Pancreas (tissue), 10 donors: ENCODE measurements at places on chromosomes 16 and 17.

DNA sequence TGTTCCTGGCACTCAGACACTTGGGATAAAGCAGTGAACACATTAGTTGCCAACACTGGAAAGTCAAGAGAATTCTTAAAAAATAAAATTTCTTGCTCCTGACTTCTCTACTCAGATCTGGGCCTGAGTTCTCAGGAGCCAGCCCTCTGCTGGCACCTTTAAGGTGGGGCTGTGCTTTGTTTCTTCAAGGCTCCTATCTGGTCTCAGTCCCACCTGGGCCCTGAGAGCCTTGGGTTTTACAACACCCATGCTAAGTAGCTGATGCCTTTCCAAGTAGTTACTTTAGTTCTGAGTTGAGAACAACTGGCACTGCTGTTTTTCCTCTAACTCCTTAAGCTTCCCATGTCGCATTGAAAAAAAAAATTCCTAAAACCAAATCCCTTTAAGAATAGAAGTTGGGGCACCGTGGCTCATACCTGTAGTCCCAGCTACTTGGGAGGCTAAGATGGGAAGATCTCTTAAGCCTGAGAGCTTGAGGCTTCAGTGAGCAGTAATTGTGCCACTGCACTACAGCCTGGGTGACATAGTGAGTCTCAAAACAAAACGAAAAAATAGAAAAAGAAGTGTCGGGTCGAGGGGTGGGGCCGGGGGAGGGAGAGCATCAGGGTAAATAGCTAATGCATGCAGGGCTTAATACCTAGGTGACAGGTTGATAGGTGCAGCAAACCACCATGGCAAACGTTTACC lies 16.6 kb downstream of the CHAD start:
- no peak for DNase-seq

DNA sequence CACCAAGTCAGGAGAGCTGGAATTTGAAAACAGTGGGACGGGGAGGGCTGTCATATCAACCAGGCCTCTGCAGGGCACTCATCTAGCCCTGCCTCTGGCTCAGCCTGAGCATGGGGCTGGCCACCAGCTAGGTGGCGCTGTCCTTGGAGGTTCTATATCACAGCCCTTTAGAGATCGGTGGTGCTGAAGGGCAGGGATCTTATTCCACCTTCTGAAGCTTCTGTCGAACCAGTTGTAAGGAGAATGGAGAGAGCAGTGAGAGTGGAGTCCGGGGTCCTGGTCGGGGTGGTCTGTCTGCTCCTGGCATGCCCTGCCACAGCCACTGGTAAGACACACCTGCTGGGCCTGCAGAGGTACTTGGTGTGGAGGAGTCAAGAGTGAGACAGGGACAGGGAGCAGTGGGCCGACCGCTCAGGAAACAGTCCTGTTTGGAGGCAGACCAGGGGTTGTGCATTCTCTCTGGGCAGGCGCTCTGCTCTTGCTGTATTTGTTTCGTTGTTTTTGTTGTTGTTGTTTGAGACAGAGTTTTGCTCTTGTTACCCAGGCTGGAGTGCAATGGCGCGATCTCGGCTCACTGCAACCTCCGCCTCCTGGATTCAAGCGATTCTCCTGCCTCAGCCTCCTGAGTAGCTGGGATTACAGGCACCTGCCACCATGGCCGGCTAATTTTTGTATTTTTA lies at the start of gene CES3:
Gene CES3 (plus strand): TSS at position 202 of the 680 bp plus-strand sequence. CDS start 42 bp downstream, at position 244.
- peak; percentile 81 for DNase-seq

DNA sequence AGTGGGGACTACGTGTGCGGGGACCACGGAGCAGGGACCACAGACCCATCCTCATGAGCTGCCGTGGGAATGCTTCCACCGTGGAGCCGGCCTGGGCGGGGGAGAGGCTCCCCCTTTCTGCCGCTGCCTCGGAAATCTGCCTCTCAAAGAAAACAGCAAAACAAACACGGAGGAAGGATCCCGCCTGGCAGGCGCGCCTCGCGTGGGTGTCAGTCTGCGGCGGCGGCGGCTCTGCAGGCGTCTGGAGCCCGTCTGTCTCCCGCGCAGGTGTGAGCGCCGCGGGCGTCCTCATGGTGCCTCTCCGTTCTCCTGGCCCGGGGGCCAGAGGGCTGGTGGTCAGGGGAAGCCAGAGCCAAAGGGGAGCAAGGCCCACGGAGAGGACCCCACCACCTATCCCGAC lies 27.5 kb downstream of the GSE1 start:
- peak; percentile 79 for DNase-seq

GRCh38 chr17:35879773-35880654 lies at the start of gene CCL5:
CCL5 (minus strand) TSS chr17:35880360.
- no peak for DNase-seq

DNA sequence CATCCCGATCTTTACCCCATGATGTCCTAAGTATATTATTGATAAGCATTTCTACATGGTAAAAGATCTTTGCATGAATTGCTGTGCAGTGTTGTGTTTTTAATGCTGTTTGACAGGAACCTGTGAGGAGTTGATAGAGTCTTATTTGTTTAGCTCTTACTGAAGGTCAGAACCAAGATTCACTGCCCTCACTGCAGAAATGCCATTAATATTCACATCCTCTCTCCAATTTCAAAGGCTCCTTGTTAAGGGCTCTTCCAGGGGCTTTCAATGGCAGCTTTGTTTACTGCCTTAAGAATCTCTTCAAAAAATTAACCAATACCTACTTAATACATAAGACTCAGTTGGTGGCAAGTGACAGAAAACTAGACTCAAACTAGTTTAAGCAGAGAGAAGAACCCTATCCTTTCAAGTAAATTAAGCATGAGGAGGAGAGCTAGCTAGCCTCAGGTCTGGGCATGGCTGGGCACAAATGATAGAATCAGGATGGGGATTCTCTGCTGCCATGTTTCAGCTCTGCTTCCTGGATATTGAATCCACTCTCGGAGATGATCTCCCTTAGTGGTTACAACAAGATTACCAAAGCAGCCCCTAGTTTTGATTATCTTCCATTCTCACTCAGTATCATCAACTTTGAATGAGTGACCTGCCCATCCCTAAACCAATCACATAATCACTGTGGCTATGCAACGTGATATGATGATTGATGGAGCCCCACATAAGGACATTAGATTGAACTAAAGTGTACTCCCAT lies 311.8 kb downstream of the CDH11 start:
- no peak for DNase-seq

DNA sequence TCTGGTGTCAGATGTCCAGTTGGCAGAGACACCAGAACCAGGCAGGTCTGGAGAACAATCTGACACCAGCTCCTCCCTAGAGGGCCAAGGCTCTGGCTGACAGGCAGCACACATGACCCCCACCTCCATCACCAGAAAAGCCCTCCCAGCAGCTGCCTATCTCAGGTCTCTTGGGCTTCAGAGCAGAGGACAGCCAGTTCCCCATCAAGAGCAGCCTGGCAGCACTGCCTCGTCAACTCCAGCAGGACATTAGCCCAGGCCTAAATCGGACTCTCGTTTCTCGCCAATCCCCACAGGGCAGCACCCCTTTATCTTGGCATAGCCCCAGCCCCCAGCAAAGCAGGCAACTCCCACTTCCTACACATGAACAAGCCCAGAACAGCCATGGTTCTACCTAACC lies 4.4 kb downstream of the JUP start:
- DNase-seq: no peak

DNA sequence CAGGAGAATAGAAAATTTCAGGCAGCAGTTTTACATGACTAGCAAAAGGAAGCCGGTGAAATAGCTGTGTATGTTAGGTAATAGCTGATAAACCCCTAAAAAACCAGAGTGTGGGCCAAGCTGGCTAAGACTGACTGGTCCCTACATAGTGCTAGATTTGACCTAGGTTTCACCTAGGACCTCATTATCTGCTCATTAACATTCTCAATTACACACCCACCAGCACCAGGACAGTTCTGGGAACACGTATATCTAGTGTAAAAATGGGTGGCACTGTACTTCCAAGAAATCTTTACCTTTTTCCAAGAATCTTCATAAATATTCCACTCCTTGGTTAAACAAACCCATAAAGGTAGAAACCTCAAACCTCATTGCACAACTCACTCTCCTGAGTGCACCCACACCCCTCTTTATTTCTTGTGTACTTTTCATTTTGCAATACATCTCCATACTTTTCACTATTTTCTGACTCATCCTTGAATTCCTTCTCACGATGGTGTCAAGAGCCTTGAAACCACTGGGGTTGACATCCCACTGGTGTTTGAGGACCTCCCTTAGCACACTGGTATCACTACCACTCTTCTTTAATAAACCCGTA lies 262.7 kb upstream of the KCNJ16 start:
- DNase-seq: no peak

DNA sequence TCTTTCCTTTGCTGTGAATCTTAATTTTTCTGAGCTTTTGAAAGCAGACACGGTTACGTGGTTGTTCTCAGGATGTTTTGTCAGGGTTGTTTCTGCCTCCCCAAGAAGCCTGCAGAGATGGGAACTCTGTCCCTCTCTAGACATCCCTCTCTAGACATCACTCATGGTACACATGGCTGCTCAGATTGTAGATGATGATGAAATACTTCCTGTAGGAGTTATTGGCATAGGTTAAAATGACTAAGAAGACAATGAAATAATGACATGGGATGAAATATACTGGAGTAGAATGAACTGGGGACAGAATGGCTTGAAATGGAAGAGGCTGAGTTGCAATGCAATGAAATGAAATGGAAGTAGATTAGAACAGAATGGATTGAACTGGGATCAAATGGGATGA lies 253.4 kb downstream of the SHISA9 start:
- no peak for DNase-seq

- DNase-seq: no peak
Measured at GRCh38 chr17:60039114-60039846, 39.4 kb downstream of the HEATR6 start.

GRCh38 chr16:56708525-56709442 lies 21.1 kb upstream of the NUP93 start:
- DNase-seq: no peak

DNA sequence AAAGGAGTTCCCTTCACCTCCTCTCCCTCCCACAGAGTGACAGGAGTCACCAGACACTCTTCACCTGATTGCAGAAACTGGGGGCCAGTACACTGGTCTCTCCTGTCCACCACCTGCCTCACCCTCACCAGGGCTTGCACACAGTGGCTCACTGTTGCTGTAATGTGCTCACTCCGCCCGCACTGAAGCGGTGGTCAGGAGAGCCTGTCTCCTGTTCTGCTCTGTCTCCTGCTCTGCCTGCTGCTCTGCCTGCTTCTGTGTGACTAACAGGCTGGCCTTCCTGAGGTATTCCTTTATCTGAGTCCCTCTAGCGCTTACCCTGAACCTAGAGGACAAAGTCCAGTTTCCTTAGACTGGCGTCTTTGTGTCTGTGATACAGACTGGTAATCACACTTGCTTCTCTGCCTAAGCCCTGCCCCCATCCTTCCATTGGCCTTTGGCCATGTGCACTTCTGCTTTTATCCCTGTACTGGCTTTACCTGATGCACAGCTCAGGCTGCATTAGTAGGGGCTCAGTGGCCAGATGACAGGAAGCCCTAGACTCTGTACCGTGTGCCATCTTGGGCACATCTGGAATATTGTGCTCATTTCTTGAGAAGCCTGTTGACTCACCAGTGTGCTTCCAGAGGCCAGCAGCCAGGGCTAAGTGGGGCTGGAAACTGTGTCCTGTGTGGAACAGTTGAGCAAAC lies 13.3 kb downstream of the PROCA1 start:
- DNase-seq: no peak

- no peak for DNase-seq
Measured at GRCh38 chr17:63681530-63681929, 18.4 kb downstream of the LIMD2 start.

GRCh38 chr17:9880582-9880999 lies 24.5 kb downstream of the RCVRN start:
- no peak for DNase-seq

- no peak for DNase-seq
Measured at GRCh38 chr17:34117811-34118210, 137.3 kb upstream of the CCL2 start.

DNA sequence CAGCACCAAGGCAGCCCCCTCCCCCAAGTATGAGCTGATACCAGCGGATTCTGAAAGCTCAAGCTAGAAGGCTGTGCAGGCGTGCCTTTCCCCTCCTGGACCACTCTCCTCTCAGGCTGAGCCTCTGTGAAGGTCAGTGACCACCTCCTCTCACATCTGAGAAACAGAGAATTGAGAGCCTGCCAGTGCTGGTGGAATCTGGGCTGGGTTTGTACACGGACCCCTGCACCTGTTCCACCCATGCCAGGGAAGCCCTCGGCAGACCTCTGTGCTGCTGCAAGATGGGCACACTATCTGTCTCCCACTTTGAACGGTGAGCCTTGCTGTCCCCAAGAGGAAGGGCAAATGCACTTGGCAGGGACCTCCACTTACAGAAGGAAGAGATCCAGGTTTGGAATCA lies 54.7 kb upstream of the SDK2 start:
- no peak for DNase-seq

GRCh38 chr17:38733982-38734973 lies 4.1 kb downstream of the CISD3 start:
- no peak for DNase-seq

DNA sequence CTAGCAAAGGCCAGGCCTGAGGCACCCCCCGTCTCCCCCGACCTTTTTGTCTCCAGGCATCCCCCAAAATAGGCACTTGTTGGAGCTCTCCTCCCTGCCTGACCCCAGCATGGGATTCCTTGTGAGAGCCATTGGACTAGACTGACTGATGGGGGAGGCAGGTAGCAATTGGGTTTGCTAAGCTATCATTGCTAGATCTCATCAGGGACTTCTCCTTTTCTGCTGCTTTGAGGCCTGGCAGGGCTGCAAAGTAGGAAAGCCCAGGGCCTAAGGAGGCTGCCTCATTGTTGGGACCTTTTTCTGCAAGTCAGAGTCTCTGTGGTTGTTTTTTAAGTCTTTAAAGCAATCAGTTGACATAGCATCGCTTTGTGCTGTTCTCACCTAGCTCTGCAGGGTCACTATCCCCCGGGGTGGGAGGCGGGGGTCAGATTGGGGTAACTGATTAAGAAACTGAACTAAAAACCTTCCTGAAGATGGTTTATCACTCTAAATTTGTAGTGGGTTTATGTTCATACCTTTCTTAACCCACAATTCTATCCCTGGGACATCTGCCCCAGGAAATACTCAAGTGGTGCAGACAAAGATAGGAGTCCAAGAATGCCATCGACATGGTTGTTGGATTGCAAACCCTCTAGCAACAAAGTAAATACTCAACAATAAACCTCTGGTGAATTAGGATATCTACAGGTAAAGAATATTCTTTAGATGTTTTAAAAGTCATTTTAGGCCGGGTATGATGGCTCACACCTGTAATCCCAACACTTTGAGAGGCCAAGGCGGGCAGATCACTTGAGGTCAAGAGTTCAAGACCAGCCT lies 28.0 kb downstream of the LLGL2 start:
- no peak for DNase-seq

DNA sequence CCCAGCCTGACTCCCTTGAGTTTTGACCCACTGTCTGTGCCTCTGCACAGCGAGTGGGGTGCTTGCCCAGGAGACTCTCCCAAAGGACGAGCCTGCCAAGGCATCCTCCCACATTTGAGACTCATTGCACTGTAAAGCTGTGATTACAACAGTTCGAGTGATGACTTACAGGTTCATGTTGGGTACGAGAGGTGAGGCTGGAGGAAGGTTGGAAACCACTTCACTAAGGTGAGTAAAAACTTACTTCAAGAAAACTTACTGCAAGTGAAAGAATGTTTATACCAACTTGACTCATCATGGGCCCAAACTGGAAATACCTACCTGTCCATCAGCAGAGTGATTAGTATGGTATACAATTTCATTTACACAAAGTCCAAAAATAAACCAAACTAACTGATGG lies 360.1 kb upstream of the CDH11 start:
- no peak for DNase-seq
